ENCODE measurements at places on chromosomes 2 and 18.

GRCh38 chr18:61833387-61833786, 59.4 kb downstream of the RNF152 start:
- DNase-seq: no peak

DNA sequence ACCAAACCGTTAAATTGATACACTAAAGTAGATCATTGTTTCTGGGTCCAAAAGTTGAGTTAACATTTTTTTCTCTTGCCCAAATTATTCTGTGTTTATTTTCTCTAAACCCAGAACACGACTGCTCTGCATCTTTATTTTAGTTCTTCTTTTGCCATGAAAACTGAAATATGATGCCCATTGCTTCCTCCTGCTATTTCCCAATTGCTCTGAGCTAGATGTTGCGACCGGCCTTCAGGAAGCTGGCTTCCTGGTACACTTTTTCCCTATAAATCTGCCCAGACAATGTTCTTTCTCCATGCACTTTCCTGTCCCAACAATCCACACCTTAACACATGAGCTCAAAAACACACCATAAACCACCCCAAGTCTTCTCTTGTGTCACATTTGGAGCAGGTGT, 501.4 kb downstream of the FBXO15 start:
- DNase-seq: no peak

DNA sequence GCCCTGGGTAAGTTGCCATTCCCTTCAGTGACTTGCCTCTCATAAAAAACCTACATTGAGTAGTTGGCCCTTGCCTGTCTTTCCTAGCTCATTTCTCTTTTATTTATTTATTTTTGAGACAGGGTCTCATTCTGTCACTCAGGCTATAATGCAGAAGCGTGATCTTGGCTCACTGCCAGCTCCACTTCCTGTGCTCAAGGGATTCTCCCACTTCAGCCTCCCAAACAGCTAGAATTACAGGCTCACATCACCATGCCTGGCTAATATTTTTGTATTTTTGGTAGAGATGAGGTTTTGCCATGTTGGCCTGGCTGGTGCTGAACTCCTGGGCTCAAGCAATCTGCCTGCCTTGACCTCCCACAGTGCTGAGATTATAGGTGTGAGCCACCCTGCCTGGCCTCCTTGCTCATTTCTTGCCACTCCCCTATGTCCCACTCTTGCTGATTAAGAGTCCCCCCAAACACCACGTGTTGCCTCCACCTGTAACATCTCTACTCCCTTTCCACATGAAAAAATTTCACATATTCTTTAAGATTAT, 12.6 kb downstream of the EVA1A start:
- peak; percentile 2 for DNase-seq

DNA sequence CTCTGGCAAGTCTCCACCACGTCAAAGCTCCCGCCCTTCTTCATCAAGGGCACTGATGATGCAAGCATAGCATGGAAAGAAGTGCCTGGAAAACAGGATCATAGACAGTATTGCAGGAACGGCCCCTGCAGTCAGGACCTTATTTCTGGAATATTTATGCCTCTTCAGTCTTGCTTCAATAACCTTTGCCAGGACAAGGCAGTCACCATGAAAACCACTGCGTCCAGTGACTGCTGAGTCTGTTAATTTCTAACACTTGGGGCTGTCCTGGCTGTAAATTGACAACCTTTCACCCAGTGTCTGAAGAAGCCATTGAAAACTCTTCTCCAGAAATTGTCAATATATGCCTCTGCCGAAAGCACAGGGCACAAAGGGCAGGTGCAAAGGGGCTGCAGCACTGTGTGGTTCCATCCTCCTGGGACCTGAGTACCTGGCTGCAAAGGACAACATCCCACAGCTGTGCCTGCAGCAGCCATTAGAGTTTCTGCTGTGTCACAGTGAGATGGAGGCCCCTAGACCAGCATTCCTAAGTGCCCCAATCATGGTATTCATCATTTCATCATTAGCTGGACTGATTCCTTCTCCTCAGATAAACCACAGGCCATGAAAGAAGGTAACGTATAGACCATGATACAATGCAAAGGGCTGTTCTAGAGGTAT, 819.6 kb downstream of the RNF144A start:
- no peak for DNase-seq

- DNase-seq: no peak
These were observed 140.4 kb downstream of the SMAD2 start for GRCh38 chr18:47790036-47790435.

DNA sequence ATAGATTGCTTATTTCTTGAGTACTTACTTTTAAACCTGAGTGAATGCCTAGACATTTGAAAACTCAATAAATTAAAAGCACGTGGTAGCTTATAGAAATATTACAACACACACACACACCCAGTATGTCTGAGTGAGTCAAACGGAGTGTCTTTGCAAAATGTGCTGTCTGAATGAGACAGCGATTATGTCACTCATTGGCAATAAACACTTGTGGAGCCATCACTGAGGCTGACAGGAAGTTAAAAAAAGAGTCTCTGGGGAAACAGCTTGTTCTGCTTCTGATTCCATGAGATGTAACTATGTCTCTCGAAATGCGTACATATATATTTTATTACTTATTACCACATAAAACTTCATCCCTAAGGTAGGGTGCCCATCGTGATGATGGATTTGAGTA, 22.3 kb upstream of the VPS4B start:
- DNase-seq: no peak

GRCh38 chr2:60358476-60358875, 195.0 kb downstream of the BCL11A start:
- no peak for DNase-seq

- DNase-seq: no peak
These were observed 214.4 kb upstream of the SP5 start for GRCh38 chr2:170500770-170501169.

- DNase-seq: no peak
These were observed 150.6 kb downstream of the AGPS start for GRCh38 chr2:177543007-177543760.

DNA sequence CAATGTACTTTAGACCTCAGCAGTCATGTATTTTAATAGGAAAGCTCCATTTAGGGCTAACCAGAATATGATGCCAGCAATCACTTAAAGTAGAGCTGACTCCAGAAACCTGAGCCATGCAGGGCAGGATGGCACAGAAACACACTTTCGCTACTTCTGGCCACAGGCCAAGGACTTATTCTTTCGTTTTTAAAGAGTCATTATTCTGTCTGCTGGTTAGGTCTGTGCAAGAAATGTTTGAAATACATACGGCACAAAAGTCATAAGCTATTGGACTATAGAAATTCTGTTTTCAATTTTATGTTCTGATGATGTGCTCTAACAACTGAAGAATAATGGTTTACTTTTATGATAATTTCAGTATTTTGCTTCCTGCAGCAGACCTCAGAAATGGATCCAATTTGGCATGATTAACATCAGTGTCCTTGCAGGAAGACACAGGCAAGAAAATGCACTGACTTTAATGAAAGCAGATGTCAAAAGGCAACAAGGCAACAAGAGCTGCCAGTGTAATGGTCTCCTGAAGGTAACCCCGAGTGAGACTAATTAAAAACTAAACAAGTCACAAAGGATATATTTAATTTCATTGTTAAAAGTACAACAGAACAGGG, 114.4 kb upstream of the CHRNA1 start:
- no peak for DNase-seq

DNA sequence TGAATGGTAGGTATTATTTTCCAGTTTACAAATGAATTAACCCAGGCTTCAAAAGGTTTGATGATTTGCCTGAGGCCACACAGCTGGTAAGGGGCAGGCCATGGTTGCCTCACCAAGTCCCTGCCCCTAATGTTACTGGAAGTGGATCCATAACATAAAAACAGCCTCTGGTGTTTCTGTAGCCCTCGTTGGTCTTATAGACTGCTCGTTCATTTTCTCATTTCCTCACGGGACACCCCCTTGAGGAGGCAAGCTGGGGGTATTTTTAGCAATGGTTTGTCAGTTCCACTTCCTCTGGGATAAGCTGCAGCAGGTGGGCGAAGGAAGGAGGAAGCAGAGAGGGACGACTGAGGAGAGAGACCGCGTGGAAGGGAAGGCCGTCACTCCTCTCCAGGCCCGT, 32.9 kb upstream of the NDUFV2 start:
- DNase-seq: no peak

GRCh38 chr2:75833386-75833785, 122.7 kb upstream of the GCFC2 start:
- DNase-seq: no peak

DNA sequence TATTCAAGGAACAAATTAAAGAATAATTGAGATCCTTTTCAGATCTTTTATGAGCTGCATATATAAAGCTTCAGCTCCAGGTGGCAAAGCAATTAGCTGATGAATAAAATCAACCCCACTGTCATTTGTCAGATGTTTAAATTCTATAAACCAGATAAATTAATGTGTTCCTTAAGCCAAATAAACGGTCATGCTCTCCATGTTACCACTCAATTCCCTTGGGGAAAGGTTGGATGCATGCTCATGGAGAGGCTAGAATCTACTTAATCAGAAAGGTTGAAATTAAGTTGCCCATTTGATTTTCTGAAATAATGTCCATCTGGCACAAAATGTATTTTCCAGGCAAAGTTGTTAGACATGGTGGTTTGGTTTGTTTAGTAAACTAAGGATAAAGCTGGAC, 282.5 kb upstream of the SPRED2 start:
- DNase-seq: no peak
